ENCODE measurements at places on chromosomes 2 and 18.
A peak's percentile ranks its signal among the peaks of the same experiment; 100 is the strongest.

DNA sequence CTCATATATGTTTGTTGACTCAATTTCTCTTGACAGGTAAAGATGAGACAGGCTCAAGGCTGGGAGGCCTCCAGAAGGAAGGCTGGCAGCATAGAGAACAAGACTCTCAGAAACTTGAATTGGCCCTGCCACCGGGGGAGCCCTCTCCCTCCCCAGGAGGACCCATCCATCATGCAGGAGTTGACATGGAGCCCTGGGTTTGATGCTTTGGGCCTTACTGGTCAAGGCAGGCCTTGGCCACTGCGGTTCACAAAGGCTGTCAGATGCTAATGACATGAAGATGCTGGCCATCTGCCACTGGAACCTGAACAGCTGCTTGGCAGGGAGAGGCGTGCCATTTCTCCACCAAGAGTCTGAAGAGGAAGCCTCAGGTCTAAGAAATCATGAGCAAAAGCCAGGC, 193.6 kb downstream of the MTCL1 start:
- DNase-seq, result no peak

DNA sequence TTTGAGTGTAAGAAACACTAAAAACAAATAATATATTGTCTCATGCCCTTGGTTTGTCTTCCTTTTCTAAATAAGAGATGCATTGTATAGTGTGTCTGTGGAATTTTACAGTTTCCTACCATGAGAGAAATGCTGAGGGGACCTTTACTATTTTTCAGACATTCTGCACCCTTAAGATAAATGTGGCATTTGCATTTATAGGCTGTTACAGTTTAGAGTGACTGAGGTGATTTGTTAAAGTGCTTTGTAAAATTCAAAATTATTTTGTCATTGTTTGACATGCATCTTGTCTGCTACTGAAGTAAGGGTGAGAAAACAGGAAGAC, 78.9 kb upstream of the ZSWIM2 start:
- no peak for DNase-seq

- DNase-seq, result no peak
These were observed 113.2 kb upstream of the DLX2 start for GRCh38 chr2:172215936-172216335.

DNA sequence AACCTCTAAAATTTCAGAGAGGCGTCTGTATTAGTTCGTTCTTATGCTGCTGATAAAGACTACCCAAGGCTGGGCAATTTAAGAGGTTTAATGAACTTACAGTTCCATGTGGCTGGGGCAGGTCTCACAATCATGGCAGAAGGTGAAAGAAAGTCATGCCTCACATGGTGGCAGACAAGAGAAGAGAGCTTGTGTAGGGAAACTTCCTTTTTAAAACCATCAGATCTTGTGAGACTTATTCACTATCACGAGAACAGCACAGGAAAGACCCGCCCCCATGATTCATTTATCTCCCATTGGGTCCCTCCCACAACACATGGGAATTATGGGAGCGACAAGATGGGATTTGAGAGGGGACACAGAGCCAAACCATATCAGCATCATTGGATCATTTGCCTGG, 183.2 kb upstream of the SIX2 start:
- DNase-seq, result no peak

- no peak for DNase-seq
These were observed 70.9 kb downstream of the FBXO36 start for GRCh38 chr2:229993236-229993635.

- DNase-seq, result peak; percentile 59
These were observed 41.4 kb downstream of the HS1BP3 start for GRCh38 chr2:20609349-20609994.

DNA sequence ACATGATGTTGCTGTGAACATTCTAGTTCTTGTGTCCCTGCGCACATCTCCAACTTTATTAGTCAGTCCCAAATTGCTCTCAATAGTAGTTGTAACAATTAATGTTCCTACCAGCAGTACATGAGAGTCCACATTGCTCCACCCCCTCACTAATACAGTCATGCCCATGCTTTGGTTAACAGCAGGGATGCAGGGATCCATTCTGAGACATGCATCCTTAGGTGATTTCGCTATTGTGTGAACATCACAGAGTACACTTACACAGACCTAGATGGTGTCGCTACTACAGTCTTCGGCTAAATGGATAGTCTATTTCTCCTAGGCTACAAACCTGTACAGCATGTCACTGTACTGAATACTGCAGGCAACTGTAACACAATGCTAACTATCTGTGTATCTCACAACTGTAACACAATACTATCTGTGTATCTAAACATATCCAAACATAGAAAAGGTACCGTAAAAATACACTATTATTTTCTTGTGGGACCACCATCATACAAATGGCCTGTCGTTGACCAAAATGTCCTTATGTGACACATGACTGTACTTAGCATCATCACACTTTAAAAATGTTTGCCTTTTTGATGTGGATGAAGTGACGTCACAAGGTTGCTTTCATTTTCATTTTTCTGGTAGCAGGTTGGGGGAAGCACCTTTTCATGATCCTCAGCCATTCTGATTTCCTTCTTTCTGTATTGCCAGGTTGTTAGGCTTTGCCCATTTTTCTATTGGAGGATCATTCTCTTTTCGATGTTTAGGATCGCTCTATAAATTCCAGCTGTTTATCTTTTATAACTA, 82.9 kb upstream of the RNF152 start:
- no peak for DNase-seq

DNA sequence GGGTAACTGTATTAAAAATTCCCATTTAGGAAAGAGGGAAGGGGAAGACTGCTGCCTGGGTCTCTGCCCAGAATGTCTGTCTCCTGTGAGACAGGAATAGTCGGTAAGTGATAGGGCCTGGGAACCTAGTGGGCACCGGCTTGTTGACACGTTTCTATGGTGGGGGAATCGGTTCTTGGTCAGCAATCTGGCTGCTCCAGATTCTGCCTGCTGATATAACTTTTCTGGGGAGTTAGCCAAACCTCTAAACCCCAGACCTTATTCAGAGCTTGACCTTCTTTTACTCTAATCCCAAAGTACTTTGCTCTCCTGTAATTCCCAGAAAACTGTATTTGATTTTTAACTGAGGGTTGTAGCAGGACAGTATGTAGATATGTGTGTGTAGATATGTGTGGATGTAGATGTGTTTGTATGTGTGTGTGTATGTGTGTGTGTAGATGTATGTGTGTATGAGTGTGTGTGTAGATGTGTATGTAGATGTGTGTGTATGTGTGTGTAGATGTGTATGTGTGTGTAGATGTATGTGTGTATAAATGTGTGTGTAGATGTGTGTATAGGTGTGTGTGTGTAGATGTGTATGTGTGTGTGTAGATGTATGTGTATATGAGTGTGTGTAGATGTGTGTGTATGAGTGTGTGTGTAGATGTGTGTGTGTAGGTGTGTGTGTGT, 61.8 kb upstream of the TXNDC2 start:
- no peak for DNase-seq

- DNase-seq, result no peak
These were observed 148.7 kb upstream of the SLC1A4 start for GRCh38 chr2:64840426-64840881.

- DNase-seq, result no peak
These were observed 32.8 kb downstream of the AQP12A start for GRCh38 chr2:240724431-240724830.

- DNase-seq, result no peak
These were observed 25.4 kb downstream of the GPC1 start for GRCh38 chr2:240460781-240461431.

- no peak for DNase-seq
These were observed 149.0 kb downstream of the PXDN start for GRCh38 chr2:1595274-1595673.

GRCh38 chr2:162198239-162198638, 45.0 kb downstream of the FAP start:
- no peak for DNase-seq

GRCh38 chr2:162241571-162241970, 1.7 kb downstream of the FAP start:
- no peak for DNase-seq

- DNase-seq, result no peak
These were observed 81.3 kb upstream of the PIK3C3 start for GRCh38 chr18:41873730-41874129.

- DNase-seq, result no peak
These were observed 57.8 kb upstream of the IGFBP2 start for GRCh38 chr2:216575465-216575864.

- no peak for DNase-seq
These were observed 37.5 kb downstream of the SLC4A3 start for GRCh38 chr2:219664944-219665343.

DNA sequence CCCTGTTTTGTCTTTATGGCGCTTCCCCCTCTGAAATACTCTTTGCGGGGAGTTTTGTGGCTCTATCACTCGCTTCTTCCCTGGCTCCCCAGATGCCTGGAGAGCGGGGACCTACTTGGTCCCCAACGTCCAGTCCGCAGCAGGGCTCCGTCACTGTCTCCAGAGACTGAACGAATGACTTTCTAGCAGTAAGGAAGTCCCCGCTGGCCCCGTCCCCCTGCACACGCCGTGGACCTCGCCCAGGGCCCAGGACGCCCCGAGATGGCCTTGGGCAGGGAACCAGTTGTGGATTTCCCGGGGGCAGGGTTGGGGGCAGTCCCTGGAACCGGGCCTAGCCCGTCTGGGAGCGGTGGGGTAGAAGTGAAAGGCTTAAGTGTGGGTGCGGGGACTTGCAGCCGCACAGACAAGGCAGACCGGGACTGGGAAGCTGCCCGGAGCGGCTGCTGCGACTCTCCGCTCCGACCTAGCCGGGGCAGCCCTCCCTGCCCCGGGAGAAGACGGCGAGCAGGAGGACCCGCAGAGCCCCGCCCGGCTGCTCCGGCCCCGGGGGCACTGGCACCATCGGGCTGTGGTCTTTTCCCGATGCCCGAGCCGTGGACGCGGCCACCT, 821 bp upstream of the EPHA4 start:
- DNase-seq, result no peak

GRCh38 chr2:164903951-164904350, 51.4 kb downstream of the SLC38A11 start:
- DNase-seq, result no peak

- no peak for DNase-seq
These were observed 77.8 kb upstream of the PMAIP1 start for GRCh38 chr18:59821983-59822382.

DNA sequence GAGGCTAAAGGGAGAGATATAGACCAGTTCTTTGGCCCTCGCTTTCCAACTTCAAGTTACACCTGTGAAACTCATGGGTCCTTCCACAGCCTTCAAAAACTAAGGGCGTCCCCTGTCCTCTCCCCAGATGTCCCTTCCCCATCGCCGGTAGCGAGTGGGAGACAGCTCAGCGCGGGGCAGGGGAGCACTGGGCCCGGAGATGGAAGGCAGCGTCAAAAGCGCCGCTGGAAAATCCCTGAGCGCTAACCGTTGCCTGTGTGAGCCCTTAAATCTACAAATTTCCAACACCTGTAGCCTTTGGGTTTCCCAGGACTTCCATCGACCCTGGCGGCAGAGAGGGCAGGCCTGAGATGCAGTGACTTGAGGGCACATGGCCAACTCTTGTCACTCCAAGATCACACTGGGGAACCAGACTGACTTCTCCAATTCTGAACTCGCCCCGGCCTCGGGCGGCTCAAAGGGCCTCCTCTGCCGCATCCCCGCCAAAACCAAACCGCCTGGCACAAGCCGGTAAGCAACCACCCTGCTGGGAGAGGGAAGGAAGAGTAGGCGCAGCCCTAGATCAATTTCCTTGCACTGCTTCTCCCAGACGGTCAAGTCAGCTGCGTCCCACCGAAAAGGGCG, 879 bp upstream of the EPAS1 start:
- no peak for DNase-seq

DNA sequence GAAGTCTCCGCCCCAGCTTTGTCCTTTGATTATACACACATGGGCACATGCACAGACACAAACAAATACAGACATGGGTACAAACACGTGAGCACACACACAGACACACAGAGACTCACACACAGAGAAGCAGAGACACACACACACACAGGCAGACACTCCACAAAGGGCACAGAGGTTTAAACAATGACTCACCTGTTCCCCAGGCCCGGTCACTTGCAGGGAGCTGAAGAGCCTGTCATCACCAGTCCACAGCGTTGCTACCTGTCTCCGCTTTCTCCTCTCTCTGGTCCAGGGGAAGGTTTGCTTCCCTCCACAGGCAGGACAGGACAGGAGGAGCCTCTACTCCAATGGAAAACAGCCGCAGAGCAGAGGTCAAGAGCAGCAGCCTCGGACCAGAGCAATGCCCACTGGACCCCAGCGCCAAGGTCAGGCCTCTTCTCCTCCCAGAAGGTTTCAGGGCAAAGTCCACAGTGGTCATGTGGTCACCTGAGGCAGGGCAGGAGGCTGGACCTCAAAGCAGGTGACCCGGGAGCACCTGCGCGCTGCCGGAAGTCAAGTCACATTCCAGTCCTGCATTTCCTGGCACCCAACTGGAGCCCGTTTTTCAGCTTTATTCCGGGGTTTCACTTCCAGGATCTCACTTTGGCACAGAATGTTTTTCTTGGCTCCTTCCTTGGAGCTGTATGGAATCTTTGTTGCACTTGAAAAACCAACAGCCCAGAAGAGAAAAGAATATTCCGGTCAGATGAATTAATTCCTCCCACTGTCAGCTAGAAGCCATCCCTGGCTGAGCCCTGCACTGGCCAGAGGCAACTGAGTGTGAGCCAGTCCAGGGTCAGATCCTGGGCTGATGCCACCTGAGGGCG, at the start of gene RAB17:
RAB17 (minus strand) TSS at position 463 of the 869 bp plus-strand sequence. CDS start 4,580 bp downstream, outside the sequence.
- no peak for DNase-seq

DNA sequence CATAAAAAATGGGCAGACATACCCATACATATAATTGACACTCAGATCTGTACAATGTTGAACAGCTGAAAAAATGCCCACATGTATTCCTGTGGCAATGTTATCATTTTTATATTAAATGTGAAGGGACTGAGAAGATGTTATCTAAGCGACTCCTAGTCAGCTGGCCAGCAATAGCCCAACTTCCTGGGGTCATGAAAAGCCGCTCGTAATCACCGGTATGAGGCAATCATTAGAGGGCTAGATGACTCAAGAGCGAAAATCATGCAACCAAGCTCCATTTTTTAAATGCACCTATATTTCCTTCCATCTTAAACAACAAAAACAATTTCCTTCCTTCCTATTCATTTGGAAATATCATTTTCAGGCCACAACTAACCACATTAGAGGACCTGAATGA, 274.6 kb upstream of the CCDC68 start:
- no peak for DNase-seq

DNA sequence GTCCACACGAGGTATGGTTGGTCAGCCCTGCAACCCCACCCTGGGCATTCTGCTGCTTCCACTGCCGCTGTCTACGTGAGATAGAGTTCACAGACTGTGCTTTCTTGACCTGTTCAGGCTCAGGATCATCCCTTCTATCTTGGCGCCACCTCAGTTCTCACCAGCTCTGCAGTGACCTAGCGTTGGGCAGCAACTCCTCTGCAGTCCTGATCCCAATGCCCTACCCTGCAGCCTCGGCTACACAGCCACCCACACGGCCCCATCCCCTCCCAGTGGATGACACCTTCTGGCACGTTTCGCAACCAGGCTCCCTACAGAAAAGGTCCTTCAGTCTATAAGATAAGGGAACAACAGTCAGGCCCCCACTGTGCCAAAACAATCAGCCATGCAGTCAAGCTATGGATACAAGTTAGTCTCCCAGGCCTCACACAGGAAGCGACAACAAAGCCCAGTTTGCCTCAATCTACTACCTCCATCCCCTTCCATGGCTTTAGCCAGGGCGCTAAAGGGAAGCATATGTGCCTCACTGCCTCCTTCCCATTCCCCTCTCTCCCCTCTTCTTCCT, 317.9 kb upstream of the PKDCC start:
- no peak for DNase-seq

- no peak for DNase-seq
These were observed 212.2 kb downstream of the ZRANB3 start for GRCh38 chr2:135318808-135319207.

- no peak for DNase-seq
These were observed 37.0 kb downstream of the BARD1 start for GRCh38 chr2:214772443-214773015.

- DNase-seq, result no peak
These were observed 195.1 kb downstream of the TMEM247 start for GRCh38 chr2:46674488-46674887.
